ENCODE measurements at places on chromosomes 6 and 20.

DNA sequence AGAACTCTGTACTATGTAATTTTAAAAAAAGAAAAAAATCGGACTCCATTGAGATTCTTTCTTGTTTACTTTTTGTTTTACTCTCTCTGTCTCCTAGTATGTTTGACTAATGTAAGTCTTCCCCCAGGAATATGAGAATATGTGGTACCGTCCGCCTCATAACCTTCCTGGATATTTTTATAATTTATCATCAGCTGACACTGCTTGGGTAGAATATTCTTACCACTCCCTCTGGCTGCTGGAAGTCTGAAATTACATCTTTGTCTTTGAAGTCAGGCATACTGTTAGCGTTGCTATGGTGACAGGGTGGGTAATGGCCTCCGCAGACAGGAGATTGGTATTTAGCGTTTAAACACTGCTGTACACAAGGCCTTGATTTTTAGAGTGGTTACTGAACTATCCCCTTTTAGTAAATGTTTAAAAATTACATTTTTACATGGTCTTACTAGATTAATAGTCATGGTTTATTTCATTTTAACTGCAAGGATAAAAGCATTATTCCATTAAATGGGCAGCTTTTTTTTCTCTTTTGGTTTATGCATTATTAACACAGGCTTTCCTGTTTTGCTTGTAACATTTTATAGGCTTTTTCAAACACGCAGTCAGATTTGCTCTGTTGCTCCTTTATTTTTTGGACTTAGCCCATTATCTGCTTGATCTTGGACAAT lies 176.4 kb downstream of the ARID1B start:
- peak; percentile 39 for DNase-seq

DNA sequence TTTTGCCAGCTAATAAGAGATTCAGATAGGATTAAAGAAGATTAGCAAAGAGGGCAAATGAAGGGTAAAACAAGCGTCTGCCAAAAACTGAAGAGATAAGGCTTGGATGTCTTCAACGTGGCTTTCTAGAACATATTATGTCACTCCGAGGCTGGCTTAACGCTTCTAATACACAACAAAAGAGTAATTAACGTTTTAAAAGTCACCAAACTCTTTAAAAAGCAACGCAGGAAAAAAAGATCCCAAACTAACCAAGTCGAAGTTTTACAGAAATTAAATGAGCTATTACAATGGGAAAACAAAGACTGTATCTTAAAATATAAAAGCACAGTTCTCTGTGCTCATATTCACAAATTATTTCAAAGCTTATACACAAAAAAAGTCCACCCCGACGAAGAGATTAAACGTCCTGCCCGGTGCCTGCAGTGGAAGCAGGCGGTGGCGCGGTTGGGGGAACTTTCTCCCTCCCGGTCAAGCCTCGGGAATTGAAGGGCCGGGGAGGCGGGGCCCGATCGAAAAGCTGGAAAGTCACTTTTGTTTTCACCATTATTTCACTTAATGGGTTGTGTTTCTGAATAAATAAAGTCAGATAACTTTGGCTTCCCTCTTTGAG lies 1.2 kb downstream of the MAK start:
- DNase-seq = peak; percentile 7

DNA sequence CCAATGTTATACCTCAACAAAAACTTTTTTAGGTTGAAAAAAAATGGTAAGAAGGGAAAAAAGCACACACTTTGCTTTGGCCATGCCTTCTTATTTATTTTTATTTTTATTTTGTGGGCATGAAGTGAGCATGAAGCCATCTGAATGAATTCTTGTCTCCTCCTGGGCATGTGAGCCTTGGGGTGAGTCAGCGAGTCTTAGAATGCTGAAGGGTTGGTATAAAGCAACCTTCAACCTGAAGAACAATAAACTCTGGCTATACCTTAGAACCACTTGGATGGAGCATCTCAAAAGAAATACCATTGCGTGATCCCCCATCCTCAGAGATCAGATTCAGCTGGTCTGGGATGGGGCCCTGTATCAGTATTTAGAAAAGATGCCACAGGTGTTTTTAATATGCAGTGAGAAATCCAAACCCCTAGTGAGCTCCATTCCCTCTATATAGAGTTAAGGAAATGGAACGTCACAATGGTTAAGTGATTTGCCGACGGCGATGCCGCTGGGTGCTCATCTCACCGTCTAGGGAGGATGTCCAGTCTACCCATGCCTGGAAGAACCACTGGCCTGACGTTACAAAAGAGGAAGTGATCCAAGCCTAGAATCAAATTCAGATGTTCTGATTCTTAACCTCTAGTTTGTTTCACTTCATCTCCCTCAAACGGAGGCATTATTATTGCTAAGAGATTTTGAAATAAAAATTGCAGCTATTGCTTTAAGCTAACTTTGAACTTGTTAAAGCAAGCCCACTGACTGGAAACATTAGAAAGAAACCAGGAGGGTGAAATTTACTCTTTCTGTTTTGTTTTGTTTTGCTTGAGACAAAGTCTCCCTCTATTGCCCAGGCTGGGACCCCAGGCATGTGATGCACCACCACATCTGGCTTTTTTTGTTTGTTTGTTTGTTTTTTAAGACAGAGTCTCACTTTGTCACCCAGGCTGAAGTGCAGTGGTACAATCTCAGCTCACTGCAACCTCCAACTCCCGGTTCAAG lies 67.1 kb downstream of the EDN1 start:
- DNase-seq = no peak

GRCh38 chr6:3693831-3694230 lies 57.7 kb downstream of the PXDC1 start:
- no peak for DNase-seq

- DNase-seq = no peak
Measured at GRCh38 chr6:138346302-138347195, 31.2 kb upstream of the SMIM28 start.

GRCh38 chr6:13865141-13865540 lies 50.8 kb upstream of the MCUR1 start:
- DNase-seq = no peak

DNA sequence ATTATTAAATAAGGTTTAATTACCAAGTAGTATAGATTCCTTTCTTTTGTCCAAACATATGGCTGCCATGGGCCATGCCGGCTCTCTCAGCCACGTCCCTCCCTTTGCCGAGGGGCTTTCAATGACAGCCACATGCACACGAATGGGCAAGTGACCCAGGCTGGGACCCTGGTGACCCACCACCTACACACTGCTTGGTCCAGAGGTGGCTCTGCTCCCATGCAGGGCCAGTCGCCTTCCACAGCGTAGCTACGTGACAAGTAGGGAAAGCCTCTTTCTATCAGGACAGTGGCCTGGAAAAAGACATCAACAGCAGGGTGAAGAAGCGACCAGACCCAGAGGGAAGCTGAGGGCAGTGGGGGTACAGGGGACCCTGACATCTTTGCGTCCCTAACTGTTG lies 152.8 kb upstream of the CST7 start:
- no peak for DNase-seq

DNA sequence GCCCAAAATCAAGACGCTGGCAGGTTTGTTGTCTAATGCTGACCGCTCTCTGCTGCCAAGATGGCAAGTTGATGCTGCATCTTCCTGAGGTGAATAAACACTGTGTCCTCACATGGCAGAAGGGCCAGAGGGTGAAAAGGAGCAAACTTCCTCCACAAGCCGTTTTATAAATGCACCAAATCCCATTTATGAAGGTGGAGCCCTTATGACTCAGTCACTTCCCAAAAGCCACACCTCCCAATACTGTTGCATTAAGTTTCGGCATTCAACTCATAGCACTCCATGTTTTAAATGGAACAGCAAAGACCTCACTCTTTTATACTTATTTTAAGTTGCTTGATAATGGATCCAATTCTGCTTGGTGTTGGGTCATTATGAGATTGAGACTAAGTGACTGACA lies 316.6 kb downstream of the RFPL4B start:
- DNase-seq = no peak

- no peak for DNase-seq
Measured at GRCh38 chr6:654136-654535, 2.8 kb downstream of the HUS1B start.

DNA sequence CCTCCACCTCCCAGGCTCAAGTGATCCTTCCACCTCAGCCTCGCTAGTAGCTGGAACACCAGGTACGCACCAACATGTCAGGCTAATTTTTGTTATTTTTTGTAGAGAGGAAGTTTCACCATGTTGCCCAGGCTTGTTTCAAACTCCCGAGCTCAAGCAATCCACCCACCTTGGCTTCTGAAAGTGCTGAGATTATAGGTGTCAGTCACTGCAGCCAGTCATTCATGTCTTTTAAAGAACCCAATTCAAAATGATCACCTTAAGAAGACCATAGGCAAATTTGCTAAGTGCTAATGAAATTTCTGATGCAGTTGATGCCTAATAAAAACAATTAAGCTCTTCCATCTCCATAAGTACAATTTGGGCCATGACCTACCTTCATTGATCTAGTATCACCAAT lies 2.6 kb upstream of the VNN2 start:
- no peak for DNase-seq

DNA sequence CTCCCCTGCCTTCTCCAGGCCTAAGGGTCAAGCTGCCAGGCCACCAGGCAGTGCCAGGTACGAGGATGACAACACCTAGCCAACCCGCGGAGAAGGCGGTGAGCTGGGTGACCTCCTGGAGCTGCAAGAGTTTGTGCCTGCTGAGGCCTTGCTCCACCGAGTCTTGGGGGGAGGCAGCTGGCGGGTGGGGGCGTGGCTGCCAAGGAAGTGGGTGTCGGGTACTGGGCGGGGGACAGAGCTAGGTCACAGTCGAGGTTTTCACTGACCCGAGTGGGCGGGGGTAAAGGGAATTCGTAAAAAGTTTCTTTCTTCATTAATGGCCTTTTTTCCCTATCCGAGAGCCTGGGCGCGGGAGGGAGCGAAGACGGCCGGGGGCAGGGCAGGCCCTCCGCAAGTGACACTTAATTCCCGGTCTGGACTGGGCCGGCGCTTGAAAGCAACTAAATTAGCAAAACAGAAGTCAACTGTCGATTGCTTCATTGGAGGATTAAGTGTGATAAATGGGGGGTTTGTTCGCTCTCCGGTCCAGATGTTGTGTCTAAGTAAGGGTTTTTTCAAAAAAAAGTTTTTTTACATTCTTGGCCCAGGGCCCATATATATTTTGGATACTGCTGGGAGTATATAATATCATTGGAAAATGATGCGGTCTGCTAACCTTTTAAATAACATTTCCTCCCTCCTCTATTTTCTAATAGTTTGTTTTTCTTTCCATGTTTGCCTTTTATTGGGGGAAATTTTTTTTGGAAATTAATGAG lies 43.1 kb upstream of the FOXP4 start:
- DNase-seq = no peak

- DNase-seq = no peak
Measured at GRCh38 chr6:166165558-166166313, 1.9 kb downstream of the TBXT start.

GRCh38 chr6:151325075-151326050 lies 66.0 kb downstream of the ZBTB2 start:
- peak; percentile 10 for DNase-seq

- DNase-seq = no peak
Measured at GRCh38 chr6:112480553-112480952, 133.4 kb downstream of the RFPL4B start.

GRCh38 chr6:113461153-113461932 lies 395.8 kb upstream of the MARCKS start:
- DNase-seq = no peak

GRCh38 chr6:142802124-142802523 lies 142.9 kb downstream of the HIVEP2 start:
- DNase-seq = peak; percentile 83

DNA sequence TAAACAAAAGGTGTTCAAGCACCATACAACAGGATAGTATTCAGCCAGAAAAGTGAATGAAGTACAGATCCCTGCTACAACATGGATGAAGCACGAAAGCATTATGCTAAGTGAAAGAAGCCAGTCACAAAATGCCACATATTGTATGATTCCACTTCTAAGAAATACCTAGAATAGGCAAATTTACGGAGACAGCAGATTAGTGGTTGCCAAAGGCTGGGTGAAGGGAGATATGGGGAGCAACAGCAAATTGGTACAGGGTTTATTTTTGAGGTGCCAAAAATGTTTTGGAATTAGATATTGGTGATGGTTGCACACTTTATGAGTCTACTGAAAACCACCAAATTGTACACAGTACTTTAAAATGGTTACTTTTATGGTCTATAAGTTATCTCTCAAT lies 23.2 kb downstream of the MAP3K5 start:
- DNase-seq = no peak

- DNase-seq = no peak
Measured at GRCh38 chr20:47917549-47918070, 132.3 kb upstream of the SULF2 start.

- peak; percentile 15 for DNase-seq
Measured at GRCh38 chr6:132300323-132300949, 100.8 kb downstream of the MOXD1 start.

- DNase-seq = peak; percentile 69
Measured at GRCh38 chr6:166989427-166990032, 9.7 kb upstream of the CEP43 start.

DNA sequence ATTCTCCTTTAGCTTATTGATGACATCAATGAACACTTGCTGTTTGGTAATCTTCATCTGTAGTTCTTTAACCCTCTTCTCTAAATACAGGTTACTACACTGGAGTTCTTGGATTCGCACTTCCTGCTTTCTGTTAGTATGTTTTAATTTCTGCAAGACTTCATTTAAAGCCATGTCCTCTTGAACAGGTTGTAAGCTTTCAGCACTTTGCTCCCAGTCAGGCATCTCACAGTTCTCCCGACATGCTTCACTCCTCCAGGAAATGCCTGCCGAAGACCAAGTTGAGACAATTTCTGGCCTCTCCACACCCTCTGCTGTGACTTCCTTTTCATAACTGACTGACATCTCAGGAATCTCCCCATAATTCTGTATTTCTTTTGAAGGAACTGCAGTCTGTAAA lies 15.8 kb downstream of the CAGE1 start:
- DNase-seq = no peak

GRCh38 chr6:128518434-128519131 lies 1.8 kb downstream of the PTPRK start:
- no peak for DNase-seq

Data from activated CD4-positive, alpha-beta T cell treated with anti-CD3 and anti-CD28 coated beads, Interleukin-10, Interleukin-2, amounts not matched to agents 100 ng/mL and 50 ng/mL, durations not matched to agents 16 hours and 8 hours (primary cell).